T47D (cell line): ENCODE measurements at places on chromosomes 13 and 19.

GRCh38 chr13:29457299-29457698 is 138.2 kb downstream of the SLC7A1 start:
- no peak for DNase-seq

DNA sequence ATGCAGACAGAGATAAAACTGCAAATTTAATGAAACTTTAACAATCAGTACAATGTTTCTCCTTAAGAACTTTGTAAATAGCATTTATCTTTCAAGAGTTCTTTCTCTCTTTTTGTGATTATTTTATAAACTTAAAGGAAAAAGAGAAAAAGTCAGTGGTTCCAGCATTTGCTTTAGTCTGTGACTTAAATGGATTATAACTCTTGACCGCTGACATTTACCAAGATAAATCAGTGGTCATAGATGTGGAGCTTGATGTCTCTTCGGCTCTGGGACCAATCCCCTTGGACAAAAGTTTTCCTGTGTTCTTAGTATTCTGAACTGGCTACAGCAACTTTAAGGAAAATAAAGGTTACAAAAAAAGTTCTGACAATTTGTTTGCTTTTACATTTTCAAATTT is 162.6 kb downstream of the TM9SF2 start:
- DNase-seq: no peak

GRCh38 chr19:10070730-10071446 is 15.2 kb upstream of the SHFL start:
- DNase-seq: no peak

DNA sequence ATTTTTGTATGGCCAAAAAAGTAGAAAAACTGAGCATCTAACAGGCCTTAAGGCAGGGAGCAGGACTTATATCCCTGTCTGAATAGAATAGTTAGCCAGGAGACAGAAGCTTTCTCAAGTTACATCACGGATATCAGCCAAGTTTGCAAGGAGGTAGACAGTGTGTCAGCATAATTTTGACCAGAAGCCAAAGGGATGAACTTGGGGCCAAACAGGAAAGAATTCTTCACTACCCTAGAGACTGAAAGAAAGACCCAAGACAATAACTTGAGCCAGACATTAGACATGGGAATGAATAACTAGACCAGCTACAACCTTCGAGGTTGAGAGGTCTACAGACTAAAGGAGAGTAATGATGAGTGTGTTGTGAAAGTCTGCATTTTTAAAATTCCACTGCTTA is 48.1 kb upstream of the PCDH9 start:
- DNase-seq: no peak

- DNase-seq: no peak
These were observed 3.4 kb downstream of the CCNE1 start for GRCh38 chr19:29815231-29815630.

DNA sequence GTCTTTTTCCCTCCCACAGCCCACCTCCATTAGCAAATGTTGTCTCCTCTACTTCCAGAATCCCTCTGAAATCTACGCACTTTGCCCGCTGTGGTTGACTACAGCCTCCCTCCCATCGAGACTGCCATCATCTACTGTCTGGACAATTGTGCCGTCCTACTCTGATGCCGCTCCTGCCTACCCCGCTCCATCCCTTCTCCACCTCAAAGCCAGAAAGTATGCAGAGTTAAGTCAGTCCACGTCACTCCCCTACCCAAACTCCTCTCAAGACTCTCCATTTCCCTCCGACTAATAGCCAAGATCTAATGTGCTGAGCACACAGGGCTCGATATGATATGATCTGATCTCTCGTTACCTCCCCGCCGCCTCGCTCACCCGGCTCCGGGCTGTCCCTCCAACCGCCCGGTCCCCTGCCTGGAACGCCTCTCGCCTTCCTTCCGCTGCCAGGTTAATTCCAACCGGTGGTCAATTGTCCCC is 556 bp downstream of the CACTIN start:
- DNase-seq: no peak

DNA sequence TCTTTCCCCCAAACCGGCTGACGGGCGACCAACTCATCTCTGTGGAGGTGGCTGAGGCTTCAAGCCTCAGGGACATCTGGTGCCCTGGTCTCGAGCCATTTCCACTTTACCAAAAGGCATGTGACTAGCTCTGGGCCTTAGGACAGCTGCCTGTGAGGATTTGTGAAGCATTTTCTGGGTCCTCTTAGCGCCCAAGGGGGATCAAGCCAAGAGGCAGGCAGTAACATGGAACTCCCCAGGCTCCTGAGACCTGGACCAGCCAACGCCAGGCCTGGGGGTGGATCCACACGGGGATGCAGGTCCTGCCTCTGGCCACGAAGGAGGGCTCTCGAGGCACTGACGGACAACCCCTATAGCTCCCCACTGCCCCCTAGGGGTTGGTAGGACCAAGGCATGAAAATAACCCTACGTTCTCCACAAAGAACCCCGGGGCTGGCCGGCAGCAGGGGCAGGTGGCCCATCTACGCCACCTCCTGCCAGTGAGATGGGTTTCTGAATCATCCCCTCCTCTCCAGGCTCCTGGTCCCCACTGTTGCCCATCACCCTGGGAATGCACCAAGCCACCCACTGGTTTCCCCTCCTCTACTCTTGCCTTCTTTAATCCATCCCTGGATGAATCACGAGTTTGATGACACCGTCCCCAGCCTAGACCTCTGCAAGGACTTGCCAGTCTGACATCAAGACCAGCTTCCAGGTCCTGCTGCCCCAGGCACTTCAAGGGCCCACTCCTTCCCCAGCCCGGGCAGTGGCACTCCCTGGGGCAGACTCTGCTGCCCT is 7.0 kb upstream of the MYDGF start:
- DNase-seq: peak; percentile 70

DNA sequence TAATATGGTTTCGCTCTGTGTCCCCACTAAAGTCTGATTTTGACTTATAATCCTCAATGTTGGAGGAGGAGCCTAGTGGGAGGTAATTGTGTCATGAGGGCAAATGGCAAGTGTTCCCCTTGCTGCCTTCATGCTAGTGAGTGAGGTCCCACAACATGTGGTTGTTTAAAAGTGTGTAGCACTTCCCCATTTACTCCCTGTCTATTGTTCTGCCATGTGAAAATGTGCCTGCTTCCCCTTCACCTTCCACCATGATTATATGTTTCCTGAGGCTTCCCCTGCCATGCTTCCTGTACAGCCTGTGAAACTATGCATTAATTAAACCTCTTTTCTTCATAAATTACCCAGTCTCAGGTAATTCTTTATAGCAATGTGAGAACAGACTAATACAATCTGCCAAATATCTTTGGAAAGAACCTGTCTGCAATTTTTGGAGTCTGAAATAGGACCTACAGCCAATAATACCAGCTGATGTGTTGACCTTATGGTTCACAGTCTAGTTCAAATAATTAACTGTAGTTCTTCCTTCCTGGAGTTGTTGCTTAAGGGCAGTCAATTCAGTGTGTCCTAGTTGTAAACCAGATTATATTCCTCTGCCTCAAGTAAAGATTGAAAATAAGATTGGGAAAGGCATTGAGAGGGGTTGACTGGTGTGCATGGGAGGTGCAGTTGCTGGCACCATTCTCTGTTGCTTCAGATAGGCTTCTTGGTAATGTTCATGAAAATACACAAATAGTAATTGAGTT is 1442.9 kb downstream of the SLITRK1 start:
- peak; percentile 65 for DNase-seq

GRCh38 chr19:19662344-19662743 is 1.1 kb downstream of the ATP13A1 start:
- no peak for DNase-seq

- no peak for DNase-seq
These were observed 4.6 kb downstream of the TLE2 start for GRCh38 chr19:3024509-3024869.

GRCh38 chr13:83773961-83774360 is 108.3 kb downstream of the SLITRK1 start:
- DNase-seq: no peak

- no peak for DNase-seq
These were observed 16.8 kb downstream of the HPN start for GRCh38 chr19:35058370-35058769.

GRCh38 chr13:25525884-25526283 is 154.1 kb downstream of the ATP8A2 start:
- DNase-seq: no peak

DNA sequence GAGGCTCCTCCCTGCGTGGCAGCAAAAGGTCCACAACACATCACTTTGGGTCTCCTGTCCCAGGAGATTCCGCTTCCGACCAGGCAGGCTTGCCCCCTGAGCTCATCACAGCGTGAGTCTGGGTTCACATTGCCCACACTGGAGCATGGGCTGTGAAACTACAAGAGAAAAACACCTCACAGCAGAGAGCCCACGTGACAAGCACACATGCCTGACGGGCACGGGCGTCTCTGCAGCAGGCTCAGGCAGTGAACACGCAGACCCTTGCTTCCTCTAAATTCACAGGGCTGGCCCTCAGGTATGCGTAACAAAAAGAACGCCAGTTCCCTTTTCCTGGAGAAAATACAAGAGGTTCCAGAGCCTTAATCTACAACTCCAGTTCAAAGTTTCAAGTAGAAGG is 41.9 kb downstream of the RASA3 start:
- DNase-seq: no peak

DNA sequence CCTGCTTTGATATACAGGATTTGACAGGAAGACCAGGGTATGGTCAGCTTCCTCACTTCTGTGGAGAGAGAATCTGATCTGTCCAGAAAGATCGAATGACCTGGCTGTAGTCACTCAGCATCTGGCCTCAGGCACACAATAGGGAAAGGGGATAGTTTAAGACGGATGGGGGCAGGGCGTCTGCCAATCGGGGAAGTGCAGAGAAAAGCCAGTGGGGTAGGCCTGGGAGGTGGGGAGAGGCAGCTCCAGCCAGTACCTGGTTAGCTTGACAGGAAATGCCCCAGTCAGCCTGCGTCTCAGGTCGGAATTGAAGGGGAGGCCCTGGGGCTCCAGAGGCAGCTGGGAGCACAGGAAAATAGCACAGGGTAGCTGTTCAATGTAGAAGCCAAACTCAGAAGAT is 12.4 kb downstream of the ZNF444 start:
- no peak for DNase-seq

DNA sequence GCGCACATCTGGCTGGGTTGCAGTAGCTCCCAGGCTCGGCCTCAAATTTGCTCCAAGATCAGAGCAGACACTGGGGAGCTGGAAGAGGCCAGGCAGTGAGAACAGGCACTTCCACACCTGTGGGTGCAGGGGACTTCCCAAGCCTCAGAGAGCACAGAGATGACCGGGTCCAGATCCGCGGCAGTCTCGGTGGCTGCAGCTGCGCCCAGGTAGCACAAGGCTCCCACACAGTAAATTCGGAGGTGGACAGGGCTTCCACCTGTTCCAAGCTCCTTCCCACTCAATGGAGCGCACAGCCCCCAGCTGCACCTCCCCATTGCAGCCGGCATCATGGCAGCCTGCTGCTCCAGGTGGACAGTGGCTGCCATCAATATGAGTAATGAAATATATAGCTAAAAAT is 1417.4 kb upstream of the SLC10A2 start:
- no peak for DNase-seq

DNA sequence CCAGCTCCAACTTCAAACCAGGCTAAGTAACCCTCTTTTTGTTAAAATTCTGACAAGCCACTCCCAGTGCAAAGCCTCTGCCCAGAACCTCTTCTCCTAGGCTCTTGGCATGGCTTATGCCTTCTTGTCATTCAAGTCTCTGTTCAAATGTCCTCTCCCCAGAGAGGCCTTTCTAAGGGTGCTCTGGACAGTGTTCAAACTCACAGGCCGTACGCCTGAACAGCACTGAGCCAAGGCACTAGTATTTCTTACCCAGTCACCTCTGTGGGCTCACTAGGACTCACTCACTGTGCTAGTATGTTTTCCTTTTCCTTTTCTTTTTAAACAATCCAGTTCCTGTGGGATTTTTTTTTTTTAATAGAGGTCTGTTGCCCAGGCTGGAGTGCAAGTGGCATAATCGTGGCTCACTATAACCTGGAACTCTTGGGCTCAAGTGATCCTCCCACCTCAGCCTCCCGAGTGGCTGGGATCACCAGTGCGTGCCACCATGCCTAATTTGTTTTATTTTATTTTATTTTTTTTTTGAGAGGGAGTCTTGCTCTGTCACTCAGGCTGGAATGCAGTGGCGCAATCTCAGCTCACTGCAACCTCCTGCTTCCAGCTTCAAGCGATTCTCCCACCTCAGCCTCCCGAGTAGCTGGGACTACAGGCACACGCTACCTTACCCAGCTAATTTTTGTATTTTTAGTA is 2.3 kb upstream of the ASF1B start:
- no peak for DNase-seq

DNA sequence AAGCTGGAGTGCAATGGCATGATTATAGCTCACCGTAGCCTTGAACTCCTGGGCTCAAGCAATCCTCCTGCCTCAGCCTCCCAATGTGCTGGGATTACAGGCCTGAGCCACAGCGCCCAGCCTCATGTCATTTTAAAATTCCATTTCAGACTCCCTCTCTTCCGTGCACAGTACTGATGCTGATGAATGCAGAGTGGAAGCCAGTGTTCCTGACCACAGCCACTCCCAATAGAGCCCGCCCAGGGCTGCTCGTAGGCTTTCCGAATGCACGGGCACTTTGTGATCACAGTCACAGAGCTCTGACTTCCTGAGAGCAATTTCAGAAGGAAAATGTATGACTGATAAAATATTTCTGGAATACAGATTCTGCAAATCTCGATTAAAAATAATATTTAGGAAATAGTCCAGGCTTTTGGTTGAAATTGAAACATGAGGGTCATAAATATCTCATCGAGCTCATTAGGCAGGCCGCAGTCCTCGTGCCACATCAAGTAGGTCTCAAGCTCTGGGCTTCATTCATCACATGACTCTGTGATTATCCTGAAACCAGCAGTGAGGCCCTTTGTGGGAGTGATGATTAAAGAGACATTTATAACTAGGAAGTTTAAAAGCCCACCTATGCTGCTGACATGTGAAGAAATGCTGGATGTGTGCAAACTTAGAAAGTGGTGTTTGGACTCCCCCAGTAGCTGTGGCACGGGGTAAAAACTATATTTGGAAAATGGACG is 38.9 kb upstream of the AMER2 start:
- DNase-seq: no peak
